Activated effector memory CD4-positive, alpha-beta T cell treated with Interleukin-2 at 50 U/mL for 16 hours (primary cell): ENCODE measurements at places on chromosomes 4 and X.

DNA sequence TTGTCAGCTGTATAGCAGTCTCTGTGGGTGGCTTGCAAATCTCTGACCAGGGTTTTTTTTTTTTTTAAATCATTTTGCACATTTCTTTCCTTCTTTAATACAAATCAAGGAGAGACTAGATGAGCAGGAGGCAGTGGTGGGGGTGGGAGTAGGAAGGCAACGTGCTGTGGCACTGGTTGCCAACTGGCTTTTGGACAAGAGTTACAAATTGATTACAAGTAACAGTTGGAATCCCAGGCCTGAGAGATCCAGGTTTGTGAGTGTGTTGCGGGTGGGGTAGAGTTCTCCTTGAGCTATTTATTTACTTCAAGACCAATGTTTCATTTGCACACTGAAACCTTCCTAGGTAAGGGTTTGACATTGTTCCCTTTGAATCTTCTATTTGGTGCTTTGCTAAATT is 325.3 kb downstream of the AFF2 start:
- no peak for DNase-seq

DNA sequence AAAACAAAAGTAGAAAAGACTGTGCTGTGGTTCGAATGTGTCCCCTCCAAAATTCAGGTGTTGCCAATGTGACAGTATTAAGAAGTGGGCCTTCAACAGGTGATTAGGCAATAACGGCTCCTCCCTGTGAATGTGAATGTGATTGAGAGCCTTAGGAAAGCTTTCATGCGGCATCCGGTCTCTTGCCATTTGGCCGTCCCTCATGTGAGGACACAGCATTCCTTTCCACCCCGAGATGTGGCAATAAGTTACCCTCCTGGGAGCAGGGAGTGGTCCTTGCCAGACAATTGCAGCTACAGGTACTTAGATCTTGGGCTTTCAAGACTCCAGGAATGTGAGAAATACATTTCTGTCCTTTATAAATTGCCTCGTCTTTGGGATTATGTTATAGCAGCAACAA is 129.3 kb downstream of the CPEB2 start:
- DNase-seq = no peak

- no peak for DNase-seq
These were observed 52.9 kb upstream of the TRPC5OS start for GRCh38 chrX:111823128-111823527.

- DNase-seq = no peak
These were observed 278.7 kb downstream of the RCHY1 start for GRCh38 chr4:75235359-75235951.

DNA sequence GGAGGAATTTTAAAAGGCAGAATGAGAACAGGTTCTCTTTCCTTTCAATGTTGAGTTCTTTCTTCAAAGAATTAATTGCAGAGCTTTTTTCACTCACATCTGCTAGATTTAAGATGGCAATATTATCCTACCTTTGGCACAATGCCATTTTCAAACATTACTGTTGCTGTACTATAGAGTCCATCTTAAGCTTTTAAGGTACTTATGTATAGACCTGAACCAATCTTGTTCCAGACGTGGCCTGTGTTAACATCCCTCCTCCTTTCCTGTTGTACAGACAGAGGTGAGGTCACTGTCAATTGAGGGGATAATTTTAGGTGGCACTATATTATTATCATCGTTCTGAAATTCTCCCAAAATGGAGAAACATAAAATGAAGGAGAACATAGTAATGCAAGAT is 53.0 kb upstream of the MYOZ2 start:
- DNase-seq = no peak

- DNase-seq = no peak
These were observed 148.8 kb downstream of the MGST2 start for GRCh38 chr4:139814323-139815015.

DNA sequence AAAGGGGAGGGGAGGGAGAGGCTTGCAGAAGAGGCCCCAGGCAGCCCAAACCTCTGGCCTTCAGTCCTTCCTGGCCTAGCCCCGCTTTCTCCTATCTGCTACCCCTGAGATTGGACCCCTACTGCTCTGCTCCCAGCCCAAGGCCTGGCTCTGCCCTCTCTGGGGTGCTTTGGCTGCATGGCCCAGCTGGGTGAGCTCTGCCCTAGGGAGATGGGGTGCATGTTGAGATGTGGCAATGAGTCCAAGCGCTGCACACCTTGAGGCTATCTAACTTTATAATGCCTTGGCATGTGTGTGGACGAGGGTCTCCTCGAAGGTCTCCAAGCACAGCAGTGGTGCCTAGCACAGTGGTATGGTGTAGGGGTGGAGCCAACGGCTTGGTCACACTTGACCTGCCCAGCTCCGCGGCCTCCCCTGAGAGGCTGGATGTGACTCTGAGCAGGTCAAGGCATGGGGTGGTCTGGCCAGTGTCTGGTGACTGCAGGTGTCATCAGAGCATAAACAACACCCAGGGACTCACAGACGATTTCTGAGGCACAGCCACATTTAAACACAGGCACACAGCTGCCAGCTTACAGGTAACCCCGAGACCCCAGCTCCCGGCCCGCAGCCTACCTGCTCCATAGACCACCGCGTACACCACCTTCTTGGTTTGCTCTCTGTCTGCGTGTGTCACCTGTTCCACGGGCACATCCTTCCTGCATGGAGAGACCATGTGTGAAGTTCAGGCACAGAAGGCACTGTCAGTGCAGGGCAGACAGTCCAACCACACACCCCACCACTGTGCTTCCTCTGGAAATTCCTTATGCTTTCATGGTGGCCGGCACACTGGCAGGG is 36.3 kb downstream of the NAT8L start:
- DNase-seq = no peak

GRCh38 chr4:89868999-89869589 is 25.6 kb upstream of the MMRN1 start:
- no peak for DNase-seq

GRCh38 chrX:102155806-102156179 is at the start of gene BEX5:
TSS of gene BEX5 (minus strand) at chrX:102155977. CDS start at chrX:102154265, 1,712 bp downstream.
- DNase-seq = peak; percentile 39

- DNase-seq = no peak
These were observed 297.8 kb downstream of the PPP3CA start for GRCh38 chr4:101049549-101050001.

- no peak for DNase-seq
These were observed 28.7 kb upstream of the CABS1 start for GRCh38 chr4:70306076-70306475.

DNA sequence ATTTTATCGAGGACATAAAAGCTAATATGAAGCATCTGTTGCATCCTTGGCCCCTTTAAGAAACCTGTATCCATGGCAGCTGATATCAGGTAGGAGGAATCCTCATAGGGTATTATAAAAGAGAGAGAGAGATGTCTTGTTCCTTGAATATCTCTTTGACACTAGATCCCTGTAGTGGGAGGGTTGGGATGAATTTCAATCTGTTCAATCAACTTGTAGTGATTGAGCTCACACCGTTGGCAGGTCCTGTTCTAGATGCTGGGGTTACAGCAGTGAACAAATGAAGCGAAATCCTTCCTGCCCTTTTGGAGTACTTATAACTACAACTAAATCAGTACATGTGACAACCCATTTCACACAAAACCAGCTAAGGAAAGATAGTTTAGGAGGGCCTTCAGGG is 35.3 kb upstream of the GATB start:
- no peak for DNase-seq

- DNase-seq = no peak
These were observed 464.1 kb downstream of the IDS start for GRCh38 chrX:149040873-149041535.

DNA sequence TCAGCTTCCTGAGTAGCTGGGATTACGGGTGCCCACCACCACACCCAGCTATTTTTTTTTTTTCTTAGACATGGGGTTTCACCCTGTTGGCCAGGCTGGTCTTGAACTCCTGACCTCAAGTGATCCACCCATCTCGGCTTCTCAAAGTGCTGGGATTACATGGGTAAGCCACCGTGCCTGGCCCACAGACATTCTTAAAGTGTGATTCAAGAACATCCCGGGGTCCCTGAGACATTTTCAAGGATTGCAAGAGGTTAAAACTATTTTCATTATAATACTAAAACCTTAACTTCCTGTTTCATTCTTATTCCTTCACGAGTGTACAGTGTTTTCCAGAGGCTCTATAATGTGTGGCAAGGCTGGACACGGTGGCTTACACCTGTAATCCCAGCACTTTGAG is 318.7 kb downstream of the CAMK2D start:
- DNase-seq = no peak

DNA sequence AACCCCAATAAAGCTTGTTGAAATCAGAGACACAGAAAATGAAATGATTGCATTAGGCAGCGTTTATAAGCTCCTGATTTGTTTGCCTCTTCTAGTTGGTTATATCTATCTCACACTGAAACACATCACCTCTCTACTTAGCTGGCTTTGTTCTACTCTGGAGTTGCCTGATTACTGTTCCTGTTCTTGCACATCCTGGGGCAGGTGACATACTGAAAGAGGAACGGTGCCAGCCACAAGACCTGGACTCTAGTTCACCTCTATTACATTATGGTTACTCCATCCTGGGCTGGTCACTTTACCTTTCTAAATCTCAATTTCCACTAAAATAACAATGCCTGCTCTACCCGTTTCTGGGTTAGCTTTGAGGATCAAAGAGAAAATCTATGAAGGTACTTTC is 47.9 kb downstream of the TRIM2 start:
- DNase-seq = no peak

DNA sequence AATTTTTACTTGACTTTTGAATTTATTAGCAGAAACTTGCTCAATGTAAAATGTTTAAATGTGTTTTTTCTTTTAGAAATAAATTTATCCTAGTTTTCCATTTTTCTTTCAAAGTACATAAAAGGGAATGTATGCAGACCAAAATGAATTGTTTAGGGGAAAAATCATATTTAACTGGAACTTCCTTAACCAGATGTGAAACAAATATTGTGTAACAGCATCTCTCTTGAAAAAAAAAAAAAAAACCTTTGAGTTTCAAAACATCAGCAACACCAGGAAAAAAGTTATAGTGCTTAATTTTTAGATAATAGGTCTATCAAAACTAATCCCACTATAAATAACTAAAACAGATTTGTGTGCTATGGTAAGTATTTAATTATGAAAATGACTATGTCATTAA is 14.5 kb upstream of the CCNA2 start:
- DNase-seq = no peak

DNA sequence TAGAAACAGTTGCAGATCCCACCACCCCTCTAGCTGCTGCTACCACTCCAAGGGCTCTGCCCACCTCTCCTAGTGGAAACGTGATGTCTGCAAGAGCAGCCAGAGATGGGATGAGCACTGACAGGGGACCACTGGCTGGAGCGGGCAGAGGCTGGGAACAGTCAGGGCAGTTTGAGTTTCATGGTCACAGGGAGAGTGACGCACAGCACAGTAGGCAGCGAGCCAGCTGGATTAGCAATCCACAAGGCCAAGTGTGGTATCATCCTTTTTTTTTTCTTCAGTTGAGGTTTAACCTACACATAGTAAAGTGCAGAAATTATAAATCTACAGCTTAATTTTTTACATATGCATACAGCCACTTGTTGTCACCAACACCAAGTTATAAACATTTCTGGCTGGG is 6.4 kb upstream of the SCML2 start:
- no peak for DNase-seq

DNA sequence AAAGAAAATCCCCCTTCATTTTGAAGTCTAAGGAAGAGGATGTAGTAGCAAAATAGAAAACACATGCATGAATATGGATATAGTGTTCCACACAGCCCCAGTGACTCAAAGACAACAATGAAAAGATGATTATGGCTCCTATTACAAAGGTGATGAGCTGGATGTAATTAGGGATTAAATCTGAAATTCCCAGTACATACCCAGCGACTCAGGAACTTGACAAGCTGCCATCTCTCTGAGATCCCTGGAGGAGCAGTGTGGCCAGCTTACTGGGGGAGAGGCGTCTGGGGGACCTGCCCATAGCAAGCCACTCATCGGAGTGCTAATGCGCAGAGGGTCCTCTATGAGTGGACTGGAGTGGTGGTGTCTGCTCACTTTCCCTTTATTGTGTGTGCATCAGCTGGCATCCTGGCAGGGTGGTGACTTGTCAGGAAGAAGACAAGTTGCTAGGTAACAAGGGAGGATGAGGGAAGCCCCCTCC is 42.7 kb upstream of the MGST2 start:
- no peak for DNase-seq
